ENCODE measurements at places on chromosomes 16 and 17.

DNA sequence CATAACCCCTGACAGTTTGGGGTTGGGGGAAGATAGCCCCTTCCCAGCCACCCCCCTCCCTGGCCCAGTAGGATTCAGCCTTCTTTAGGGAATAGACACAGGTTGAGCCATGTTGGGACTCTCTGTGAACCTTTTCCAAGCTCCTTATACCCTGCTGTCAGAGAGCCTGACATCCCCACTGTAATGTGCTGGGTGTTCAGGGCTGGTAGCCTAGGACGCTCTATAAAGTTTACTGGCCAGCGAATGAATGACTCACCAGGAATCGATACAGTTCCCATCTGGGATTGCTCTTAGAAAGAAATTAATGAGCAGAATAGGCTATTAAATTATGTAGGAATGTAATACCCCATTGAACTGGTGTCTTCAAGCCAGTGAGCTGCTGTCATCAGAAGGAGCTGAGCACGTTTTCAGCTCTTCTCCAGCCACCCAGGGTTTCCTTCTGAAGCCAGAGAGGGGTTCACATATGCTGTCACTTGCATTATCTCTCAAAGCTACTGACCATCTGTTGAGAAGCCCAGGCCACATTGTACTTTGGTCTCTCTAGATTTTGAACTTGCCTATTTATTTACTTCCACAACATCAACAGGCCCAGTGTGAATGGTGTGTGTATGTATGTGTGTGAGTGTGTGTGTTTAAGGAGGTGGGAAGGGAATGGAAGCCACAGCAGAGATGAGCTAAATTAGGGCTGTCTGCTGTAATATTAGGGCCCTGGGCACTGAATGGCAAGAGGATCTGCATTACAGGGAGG is 64.9 kb downstream of the SPACA3 start:
- DNase-seq = no peak

- no peak for DNase-seq
Observed at GRCh38 chr16:711084-711483, 3.8 kb upstream of the METRN start.

- DNase-seq = no peak
Observed at GRCh38 chr17:12842936-12843335, 53.6 kb downstream of the ARHGAP44 start.

DNA sequence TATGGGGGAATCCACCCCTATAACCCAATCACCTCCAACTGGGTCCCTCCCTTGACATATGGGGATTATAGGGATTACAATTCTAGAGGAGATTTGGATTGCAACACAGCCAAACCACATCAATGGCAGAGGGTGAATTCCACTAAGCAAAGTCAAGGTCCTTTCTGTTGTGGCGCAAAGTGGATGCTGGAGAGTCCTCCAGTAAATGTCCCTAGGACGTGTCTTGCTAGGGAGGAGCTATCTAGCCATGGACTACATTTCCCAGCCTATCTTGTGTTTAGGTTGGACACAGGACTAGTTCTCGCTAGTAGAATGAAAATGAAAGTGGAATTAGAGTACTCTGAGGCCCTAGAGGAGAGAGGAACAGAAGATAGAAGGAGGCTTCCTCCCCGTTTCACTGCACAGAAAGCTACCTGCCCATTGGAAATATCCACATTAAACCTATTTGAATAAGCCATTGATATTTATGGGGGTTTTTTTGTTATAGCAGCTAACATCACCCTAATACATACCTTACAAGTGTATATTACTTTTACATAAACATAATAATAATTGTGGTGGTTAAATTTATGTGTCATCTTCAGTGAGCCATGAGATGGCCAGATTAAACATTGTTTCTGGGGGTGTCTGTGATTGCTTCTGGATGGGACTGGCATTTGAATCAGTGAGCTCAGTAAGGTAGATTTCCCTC is 56.7 kb upstream of the ERCC4 start:
- DNase-seq = no peak

DNA sequence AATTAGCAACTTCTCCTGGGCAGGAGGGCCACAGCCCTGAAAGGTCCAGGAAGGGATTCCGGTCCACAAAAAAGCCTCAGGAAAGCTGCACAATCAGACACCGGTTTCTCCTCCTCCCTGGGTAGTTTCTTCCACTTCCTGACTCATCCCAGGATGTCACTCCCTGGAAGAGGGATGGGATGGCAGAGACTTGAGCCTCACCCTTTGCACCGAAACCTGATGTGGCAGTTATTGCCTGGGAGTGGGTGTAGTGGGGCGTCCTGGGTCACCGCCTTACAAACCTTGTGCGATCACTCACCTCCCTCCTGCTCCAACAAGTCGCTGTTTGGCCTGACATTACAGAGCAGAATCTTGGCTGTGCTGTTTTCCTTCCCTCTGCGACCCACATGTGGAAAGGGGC is 70.8 kb downstream of the LYRM1 start:
- no peak for DNase-seq

DNA sequence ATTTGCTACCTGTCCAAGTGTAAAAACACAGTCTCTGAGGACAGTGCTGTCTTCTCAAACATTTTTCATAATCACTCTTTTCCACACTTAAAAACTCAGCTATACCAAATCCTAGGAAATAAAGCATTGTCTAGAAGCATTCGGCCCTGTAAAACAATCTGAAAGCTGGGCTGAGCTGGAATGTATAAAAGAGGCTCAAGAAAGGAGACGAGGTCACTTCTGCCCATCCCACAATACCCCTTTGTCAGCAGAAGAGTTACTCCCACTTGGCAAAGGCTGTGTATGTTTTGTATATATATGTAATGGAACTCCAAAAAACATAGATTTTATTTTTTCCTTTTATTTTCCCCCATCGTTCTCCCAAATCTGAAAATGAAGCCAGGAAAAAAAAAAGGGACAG is 43.9 kb downstream of the STH start:
- DNase-seq = no peak

- DNase-seq = no peak
Observed at GRCh38 chr16:67241008-67241900, 6.0 kb downstream of the FHOD1 start.

DNA sequence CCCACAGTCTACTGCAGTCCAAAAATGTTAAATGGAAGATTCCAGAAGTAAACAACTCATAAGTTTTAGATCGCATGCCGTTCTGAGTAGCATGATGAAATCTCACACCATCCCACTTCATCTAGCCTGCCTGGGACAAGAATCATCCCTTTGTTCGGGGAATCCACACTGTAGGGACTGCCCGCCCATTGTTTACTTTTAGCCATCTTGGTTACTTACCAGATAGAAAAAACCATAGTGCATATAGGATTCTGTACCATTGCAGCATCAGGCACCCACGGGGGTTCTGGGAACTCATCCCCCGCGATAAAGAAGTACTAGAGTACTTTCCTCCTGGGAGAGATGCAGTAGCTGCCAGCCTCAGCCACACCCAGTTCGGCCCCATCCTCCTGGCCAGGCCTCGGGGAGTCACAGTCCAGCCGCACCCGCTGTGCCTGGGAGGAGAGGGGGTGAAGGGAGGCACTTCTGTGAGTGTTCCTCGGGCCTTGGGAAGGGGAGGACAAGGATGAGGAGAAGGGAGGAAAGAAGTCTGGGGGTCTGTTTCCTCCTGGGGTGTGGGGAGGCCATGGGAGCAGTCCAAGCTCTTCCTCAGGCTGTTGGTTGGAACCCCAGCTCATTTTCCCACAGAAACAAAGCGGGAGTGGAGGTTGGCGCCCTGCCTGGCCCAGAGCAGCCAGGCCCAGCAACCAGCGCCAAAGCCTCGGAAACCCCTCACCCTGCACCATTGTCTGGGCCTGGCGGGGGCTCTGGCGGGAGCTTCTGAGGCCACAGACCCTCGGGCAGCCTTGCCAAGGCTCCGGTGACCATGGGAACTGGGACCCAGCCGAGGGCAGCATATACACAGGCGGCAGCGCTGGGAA is 8.9 kb downstream of the TRIM47 start:
- no peak for DNase-seq

- DNase-seq = no peak
Observed at GRCh38 chr16:13793841-13794409, 126.0 kb upstream of the ERCC4 start.

GRCh38 chr17:55496094-55496881 is 15.0 kb downstream of the SMIM36 start:
- DNase-seq = no peak

- no peak for DNase-seq
Observed at GRCh38 chr17:48150597-48151001, 43.0 kb downstream of the SNX11 start.

DNA sequence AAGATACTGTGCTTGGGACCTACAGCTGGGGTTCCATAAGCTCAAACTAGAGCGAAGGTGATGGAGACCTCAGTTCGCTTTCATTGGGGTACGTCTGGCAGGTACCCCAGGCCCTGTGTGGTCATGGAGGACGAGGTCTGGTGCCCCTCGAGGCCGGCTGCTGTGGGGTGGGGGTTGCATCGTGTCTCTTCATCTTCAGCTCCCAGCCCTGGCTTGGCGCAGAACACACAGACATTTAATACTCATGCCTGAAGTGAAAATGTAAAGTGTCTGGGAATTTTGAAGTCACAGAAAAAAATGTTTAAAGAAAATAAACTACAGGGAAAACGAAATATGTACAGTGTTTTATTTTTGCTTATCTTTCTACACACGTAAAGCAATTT is 80.5 kb downstream of the TBC1D16 start:
- no peak for DNase-seq

DNA sequence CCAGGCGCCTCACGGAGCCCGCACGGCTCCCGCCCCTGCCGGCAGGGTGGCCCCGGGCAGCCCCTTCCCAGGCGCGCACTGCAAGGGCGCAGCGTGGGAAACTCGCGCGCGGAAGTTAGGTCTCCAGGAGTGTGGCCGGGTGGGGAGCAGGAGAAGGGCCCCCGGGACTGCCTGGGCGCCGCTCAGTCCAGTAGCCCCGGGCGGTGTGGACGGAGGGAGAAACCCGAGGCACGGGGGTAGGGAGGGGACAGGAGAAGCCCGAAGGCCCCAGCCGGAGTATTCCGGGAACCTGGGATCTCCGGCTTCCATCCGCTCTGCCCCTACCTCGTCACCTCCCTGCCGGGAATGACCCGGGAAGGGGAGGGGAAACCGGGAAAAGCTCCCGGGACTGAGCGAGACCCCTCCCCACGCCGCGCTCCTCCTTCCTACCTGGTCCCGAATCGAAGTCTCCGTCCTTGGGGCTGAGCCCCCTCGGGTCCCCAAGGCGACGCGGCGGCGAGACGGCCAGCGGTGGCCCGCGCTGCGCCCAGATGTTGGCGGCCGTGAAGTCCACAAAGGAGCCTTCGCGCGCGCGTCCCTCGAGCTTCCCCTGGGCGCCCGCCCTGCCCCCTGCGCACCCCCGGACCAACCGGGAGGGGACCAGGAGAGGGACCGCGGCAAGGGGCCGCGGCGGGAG is 418 bp downstream of the SOCS3 start:
- DNase-seq = no peak
